Renal pelvis (tissue), 12 donors: ENCODE measurements at places on chromosomes 1 and 21.

DNA sequence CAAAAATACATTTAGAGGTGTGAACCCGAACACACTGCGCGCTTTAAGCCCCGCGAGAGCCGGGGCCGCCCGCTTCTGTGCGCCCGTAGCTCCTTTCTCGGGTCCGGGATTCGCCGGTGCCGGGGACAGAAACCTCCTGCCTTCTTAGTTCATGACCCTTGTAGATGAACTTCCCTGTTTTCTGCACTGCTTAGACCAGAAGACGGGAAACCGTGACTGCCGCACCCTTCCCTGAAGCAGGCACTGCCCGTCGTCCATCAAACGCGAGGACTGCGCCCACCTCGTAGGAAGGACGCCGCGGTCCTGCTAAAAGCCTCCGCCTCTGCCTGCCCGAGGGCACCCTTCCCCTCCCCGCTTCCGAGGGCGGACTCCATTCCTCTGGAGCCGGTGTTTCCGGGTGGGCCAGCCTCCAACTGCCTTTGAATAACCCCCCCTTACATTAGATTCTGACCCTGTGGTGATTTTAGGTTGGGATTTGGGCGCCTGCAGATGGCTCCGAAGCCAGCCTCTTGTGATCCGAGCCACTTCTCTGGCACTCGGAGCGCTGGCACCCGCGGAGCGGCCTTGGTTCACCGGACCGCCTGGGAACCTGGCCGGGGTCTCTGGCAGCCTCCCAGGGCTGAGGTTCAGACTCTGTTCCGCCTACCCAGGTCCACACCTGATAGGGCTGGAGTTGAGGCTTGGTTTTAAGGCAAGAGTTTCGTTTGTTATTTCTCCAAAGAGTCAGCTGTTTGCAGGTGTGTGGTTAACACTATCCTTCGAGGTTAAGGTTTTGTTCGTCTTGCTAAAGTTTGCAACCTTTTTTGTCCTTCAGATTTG lies 1.2 kb upstream of the PTTG1IP start:
- DNase-seq, result peak; percentile 26

GRCh38 chr1:189616893-189617292 lies 860.8 kb downstream of the BRINP3 start:
- DNase-seq, result no peak

GRCh38 chr1:153465811-153466636 lies 5.6 kb upstream of the S100A7 start:
- DNase-seq, result no peak

DNA sequence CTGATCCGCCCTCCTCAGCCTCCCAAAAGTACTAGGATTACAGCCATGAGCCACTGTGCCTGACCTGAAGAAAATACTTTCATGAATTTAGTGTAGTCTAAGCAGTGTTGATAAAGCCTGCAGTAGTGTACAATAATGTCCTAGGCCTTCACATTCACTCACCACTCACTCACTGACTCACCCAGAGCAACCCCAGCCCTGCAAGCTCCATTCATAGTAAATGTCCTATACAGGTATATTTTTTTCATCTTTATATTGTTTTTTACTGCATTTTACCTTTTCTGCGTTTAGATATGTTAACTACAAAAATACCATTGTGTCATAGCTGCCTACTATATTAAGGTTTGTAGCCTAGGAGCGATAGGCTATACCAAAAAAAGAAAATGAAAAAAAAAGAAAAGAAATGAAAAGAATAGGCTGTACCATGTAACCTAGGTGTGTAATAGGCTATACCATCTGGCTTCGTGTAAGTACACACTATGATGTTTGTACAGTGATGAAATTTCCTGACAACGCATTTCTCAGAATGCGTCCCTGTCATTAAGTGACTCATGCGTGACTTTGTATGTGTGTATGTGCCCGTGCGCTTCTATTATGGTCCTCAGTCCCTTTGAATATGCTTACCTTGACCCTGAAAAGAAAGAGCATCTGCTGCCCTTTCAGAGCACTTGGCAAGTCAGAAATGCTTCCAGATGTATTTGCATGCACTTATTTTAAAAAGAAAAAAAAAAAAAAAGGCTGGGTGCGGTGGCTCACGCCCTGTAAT lies 9.2 kb upstream of the SLAMF8 start:
- DNase-seq, result no peak

GRCh38 chr1:150663321-150663720 lies 33.6 kb downstream of the GOLPH3L start:
- DNase-seq, result no peak

DNA sequence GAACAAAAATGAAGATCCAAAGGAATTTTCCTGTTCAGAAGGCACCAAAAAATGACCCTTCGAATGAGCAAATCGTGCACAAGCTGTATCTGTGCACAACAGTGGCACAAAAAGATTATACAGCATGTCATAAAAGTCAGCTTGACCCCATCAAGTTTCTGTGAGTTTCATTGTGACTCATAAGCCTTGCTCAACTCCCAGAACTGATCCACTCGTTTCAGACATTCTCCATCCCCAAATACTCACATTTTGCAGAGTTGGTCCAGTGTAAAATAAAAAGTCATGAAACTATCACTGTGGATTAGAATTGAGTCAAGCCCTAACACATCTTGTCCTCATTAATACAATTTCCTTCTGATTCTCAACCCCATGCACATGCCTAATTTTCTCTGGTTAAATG lies 174.7 kb upstream of the PKN2 start:
- no peak for DNase-seq

- peak; percentile 21 for DNase-seq
Measured at GRCh38 chr1:220966881-220967611, 87.8 kb downstream of the HLX start.
